ENCODE measurements at places on chromosomes 1 and 21.

DNA sequence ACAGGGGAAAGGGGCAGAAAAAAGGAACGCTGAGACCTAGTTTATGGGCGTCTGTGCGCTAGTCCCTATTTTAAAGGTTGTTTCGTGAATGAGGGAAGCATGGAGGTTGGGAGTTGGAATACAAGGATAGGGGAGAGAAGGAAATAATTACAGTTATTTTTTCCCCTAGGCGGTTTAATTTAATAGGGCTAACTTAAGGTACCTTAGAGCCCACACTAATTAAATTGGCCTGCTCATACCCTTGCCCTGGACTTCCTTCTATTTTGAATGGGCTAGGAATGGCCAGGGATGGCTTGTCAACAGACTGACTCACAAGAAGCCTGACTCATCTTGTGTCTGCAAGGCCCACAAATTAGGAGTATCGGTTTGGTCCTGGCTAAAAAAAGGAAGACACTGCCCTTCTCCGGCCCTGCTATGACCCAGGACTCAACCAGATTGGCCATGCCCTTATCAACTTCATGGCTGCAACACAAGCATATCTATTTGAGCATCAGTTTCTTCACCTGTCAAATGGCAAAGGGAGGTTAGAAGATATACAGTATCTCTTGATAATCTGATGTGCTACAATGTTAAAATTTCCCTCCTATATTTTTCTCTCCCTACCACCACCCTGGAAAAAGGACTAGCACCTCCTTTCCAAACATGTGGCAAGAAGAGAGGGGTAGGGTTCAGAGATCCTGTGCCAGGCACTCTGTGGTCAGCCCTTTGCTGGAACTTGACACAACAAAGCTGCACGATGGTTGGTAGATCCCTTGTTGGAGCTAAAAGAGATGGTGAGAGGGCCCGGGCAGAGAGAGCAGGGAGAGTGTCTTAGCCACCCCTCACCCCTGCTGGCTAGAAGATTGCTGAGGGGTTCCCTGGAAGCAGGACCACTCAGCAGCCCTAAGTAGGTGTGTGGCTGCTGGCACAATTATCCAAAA lies 2.2 kb upstream of the SSBP3 start:
- DNase-seq: no peak

- no peak for DNase-seq
Measured at GRCh38 chr1:107964336-107965109, 457 bp downstream of the VAV3 start.

DNA sequence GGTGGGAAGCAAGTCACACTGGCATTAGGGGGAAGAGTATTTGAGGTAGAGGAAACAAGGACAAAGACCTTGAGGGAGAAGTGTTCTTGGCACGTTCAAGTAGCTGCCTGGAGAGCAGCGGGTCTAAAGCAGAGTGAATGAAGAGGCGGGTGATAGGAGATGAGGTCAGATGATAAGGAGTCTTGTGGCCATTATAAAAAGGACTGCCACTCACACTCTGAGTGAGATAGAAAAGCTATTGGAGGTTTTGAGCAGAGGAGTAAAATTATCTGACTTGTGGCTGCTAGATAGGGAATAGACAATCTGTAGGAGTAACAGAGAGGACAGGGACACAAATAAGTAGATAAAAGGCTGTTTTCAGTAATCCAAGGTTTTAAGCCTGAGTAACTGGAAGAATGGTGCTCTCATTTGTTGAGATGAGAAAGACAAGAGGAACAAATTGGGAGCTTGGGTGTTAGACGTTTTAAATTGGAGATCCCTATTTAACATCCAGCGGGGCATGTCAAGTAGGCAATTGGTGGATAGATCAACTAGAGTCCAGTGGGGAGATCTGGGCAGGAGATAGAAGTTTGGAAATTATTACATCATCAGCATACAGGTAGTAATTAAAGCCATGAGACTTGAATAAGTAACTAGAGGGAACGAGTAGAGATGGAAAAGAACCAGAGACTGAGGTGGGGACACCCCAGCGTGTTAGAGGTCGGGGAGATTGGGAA lies 43.7 kb downstream of the HENMT1 start:
- DNase-seq: no peak

DNA sequence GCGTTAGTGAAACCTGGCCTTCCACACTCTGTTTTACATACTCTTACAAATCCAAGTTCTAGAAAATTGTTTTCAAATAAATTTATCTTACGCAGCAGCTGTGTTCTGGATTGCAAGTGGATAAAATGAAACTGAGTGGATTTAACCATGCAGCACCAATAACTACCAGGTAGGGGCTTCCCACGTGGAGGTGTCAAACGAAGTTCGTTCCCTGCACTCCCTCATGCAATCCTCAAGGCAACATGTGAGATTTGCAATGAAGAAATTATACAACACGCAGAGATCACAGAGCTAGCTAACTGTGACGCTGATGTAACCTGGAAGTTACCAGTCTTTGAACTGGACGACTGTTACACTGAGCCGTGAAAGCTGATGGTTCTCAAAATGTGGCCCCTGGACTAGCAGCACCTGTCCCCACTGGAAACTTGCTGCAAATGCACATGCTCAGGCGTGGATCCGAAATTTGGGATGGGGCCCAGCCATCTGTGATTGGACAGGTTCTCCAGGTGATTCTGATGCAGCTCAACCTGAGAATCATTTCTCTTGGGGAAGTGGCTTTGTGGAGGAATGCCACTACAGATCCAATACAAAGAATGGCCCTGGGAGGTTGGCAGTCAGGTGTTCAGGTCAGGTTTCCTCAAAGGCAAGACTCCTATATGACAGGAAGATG lies 36.3 kb downstream of the RSPH1 start:
- DNase-seq: no peak

GRCh38 chr1:31977385-31978131 lies 36.1 kb upstream of the KHDRBS1 start:
- peak; percentile 39 for DNase-seq

DNA sequence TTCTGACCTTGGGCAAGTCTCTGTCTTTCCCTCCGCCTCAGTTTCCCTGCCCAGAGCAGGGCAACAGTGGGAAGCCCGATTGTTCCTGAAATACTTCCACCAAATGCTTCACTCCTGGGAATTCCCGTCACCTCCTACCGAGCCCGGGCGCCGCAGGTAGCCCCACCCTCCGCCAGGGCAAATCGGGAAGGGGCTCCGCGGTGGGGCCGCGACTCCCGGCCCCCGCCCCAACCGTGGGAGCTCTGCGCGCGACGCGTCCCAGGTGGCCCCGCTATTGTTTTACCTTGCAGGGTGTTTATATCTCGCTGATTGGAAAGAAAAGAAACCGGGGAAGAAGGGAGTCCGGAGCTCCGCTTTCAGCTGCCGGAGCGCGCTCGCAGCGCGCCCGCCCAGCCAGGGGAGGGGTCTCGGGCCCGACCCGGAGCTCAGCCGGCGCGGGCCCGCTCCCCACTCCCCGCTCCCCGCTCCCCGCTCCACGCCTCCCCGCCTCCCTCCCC lies 407 bp downstream of the IGSF3 start:
- no peak for DNase-seq

DNA sequence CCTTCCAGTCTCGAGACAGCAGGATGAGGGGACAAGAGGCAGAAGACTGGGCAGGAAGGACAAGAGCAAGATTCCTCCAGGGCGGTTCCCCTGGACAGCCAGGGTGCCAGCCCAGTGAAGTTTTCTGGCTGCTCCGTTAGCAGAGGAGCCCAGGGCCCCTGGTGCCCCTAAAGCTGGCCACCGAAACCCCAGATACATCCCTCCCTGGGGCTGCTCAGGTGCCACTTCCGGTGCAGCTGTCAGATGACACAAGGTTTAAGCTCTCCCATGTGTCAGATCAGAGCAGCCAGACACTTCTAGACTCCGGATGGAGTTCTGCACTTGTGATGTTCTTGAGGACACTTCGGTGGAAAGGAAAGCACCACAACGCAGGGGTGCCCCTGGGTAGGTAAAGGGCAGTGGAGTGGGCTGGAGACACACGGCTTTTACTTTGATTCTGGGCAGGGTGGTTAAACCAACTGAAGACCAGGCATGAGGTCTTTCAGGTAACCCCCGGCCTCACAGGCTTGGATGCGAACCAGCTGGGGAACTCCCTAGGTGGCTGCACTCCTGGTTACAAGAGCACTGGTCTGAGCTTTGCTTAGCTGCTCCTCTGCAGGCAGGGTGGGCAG lies 85.7 kb downstream of the ITPKB start:
- DNase-seq: no peak

- no peak for DNase-seq
Measured at GRCh38 chr1:157624471-157624870, 26.6 kb upstream of the FCRL4 start.

GRCh38 chr1:100230765-100231164 lies 18.9 kb downstream of the DBT start:
- no peak for DNase-seq

GRCh38 chr1:221740993-221741702 lies 741 bp downstream of the DUSP10 start:
- DNase-seq: peak; percentile 40

GRCh38 chr1:6262555-6263420 lies 1.9 kb upstream of the GPR153 start:
- DNase-seq: no peak

DNA sequence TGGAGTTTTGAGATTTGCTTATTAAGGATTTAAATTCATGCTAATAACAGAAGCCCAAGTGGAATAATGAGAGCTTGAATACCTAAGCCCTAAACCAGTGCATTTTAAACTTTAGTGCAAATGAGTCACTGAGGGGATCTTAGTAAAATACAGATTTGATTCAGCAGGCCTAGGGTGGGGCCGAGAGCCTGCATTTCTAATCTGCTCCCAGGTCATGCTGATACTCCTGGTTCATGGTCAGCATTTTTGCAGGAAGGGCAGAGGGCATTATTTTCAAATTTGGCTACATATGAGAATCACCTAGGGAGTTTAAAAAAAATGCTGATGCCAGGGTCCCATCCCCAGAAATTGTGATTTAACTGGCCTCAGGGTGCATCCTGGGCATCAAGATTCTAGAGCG lies 39.3 kb downstream of the DNTTIP2 start:
- DNase-seq: no peak

GRCh38 chr1:46822248-46822826 lies 23.5 kb downstream of the CYP4B1 start:
- no peak for DNase-seq

DNA sequence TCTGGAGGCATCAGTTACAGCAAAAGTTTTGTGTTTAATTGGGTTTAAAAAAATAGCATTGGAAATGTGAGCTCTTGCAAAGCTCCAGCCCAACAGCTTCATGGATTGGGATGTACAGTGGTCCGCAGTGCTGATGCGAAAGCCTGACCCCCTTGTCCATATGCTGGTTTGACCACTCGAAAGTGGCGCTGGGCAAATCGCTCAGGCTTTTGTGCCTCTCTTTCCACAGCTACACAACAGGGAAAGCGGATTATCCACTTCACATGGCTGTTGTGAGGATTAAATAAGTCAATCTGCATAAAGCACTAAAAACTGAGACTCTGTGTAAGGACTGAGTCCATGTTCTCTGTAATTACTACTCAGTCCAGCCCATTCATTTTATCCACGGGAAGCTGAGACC lies 57.2 kb downstream of the HUNK start:
- no peak for DNase-seq

- DNase-seq: no peak
Measured at GRCh38 chr1:90716243-90716551, 905 bp downstream of the BARHL2 start.

GRCh38 chr1:155794605-155795245 lies 62.3 kb downstream of the GON4L start:
- no peak for DNase-seq

- no peak for DNase-seq
Measured at GRCh38 chr1:170273291-170274130, 127.8 kb downstream of the NTMT2 start.

GRCh38 chr1:30919025-30919881 lies 10.7 kb upstream of the SDC3 start:
- DNase-seq: peak; percentile 64

- no peak for DNase-seq
Measured at GRCh38 chr1:41468122-41468762, 16.2 kb downstream of the EDN2 start.

DNA sequence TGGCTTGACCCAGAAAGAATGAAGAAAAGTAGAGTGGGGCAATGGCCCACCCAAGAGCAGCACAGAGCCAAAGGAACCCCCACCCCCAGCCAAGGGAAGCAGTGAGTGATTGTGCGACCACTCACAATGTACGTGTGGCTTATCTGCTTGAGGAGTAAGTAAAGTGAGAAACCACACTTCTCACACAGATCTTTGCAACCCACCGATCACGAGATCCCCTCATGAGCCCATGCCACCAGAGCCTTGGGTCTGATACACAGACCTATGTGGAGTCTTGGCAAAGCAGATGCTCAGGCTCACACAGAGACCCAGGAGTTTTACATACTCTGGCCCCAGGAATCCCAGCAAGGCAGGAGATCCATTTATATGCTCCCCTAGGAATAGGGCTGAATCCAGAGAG lies 14.0 kb upstream of the SLC9C2 start:
- DNase-seq: no peak

GRCh38 chr1:88730995-88731394 lies 46.9 kb downstream of the PKN2 start:
- no peak for DNase-seq

DNA sequence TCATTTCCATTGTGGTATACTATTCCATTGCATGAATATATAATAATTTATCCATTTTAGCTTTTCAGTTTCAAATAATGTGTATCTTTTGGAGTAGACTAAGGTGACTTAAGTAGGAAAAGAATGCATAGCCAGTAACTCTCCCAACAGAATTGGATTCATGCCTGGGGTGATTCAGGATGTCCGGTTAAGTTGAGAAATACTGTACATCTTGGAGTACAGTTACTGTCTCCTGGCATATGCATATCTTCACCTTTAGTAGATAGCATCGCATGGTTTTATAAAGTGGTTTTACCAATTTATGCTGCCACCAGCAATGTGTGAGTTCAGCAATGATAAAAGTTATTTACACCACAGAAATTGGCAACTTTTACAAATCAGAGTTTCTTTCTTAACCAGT lies 18.6 kb upstream of the SLC6A9 start:
- DNase-seq: no peak
